ENCODE measurements at places on chromosomes 11 and 22.

GRCh38 chr11:17291710-17292109, 15.2 kb downstream of the NUCB2 start:
- DNase-seq: no peak

DNA sequence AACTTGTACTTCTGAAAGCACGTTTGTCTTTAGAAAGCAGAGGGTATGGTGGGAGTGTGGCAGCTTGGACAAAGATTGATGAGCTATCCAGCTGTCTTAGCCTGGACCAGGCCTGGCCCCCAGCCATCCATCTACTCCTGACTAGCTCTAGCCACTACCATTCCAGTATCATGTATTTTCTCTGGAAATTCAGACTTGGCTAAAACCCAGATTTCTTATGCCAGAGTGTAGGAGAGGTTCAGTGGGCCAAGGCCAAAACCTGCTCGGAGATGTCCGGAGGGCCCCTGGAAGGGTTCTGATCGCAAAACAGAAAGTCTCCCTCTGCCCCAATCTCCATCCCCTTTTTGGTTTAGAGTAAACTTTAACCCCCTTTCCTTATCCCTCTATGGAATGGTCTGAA, 24.8 kb upstream of the MTCH2 start:
- DNase-seq: no peak

- peak; percentile 37 for DNase-seq
These were observed 302.1 kb downstream of the CADM1 start for GRCh38 chr11:115202074-115202473.

DNA sequence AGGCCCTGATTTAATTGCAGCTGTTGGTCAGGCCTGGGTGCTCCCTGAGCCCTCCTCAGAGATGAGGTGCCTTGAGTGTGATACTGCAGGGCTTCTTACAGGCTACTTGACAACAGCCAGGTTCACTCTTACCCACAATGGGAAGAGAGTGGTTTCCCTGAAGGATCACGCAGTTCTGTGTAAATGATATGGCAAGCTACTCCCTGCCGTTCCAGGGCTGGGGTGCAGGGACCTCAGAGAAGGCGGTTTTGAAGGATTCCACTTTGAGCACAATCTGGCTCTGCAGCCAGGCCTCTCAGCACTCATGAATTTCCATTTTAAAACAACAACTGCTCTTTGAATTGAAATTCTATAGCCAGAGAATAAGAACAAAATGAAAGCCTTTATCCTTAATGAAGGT, 92.9 kb downstream of the SLC17A6 start:
- peak; percentile 51 for DNase-seq

- no peak for DNase-seq
These were observed 25.0 kb upstream of the CRTAM start for GRCh38 chr11:122813176-122813893.

DNA sequence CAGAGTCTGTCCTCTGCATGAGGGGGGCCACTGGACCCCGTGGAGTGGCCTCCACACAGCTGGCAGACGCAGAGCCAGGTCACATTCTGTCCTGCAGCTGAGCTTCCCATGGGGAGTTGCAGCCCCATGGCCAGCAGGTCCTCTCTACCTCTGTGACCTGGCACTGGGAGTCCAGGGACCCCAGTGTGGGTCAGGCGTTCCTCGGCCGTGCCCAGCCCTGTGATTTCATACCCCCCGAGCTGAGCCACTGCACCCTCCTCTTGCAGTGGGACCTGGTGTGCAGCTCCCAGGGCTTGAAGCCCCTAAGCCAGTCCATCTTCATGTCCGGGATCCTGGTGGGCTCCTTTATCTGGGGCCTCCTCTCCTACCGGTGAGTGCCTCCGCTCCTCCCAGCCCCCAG, 32.2 kb upstream of the SLC22A12 start:
- DNase-seq: no peak

DNA sequence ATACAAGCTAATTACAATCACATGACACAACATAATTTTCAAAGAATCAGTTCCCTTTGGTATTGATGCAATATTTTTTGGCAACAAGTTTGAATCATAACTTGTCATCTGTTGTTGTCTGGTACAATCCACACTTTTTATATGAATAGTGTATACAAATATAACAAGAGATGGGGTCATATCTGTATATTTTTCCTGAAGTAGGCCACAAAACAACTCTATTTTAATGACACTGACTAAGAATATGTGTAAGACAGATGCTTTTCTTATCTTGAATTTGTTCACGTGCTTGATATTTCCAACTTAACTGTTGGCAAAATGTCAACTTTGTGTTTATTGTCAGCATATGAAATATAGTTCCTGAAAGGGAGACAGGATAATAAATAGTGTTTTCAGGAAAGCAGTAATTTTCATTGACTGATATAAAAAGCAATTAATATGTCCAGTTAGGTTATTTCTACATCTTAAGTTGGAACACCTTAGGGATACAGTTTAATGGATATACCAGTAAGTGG, 27.9 kb downstream of the NOX4 start:
- no peak for DNase-seq

DNA sequence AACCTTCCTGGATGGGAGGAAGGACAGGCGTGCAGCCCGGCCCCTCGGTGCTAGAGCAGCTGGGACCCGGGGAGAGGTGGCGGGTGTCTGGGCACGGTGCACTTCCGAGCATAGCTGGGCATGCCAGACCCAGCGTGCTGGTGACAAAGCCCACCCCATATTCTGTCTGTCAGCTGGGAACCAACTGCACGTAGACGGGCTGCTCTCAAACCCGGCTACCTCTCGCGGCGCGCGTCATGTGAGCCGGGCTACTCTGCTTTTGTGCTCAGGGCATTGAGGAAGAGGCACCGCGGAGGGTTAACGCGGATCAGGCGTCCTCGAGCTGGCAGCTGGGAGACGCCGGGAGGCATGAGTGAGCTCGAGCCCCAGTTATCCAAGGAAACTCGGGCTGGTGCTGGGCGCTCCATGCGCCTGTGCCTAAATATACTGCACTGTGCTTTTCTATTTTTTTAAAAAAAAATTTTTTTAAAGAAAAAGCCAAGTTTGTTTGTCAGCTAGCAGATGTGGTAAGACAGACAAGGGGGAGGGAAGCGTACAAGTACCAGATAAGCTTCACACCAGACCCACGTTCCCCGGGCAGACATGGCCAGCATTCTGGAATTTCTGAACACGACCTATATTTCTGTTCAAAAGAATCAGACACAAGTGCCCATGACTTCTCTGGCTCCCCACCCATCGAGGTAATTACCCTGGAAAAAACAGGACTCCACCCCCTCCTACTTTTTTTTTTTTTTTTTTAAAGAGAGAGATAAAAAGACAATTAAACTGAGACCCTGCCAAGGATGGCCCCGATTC, 425.6 kb downstream of the SHANK2 start:
- no peak for DNase-seq

DNA sequence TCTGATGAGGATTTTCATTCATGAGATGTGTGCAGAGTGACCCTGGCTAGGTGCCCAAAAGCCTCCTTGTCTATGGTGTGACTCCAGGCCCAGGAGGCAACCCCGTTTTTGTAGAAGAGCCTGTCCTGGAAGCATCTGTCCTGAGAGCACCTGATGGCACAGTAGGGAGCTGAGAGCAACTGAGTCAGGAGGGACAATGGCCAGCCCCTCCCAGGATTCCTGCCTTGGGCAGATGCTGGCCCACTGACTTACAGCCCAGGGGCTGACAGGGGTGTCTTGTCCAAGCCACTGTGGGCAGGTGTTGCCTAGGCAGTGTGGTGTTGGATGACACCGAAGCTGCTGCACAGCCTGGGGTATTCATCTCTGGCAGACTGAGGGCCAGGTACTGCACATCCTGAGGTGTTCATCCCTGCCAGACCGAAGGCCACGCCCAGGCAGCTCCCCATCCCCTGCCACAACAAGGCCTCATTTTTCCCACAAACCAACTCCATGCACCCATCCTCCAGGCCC, 3.2 kb upstream of the RFPL2 start:
- no peak for DNase-seq

DNA sequence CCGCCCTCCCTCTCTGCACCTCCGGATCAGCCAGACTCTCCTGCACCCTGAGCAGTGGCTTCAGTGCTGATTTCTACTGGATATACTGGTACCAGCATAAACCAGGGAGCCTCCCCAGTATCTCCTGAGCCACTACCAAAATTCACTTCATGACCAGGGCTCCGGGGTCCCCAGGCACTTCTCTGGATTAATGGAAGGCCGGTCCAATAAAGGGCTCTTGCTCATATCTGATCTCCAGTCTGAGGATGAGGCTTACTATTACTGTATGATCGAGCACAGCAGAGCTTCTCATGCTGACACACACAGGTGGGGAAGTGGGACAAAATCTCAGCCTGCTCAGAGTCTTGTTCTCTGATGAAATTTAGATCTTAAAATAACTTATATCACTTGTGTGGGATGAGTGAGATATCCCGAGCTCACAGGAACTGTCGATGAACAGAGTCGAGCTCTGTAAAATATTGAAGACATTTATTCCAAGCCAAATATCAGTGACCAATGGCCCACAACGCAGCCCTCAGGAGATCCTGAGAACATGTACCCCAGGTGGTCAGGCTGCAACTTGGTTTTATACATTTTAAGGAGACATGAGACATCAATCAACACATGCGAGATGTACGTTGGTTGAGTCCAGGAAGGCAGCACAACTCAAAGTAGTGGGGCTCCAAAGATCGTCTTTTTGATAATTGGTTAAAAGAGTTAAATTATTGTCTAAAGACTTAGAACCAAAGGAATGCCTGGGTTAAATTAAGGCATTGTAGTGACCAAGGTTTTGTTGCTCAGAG, 93.0 kb upstream of the TOP3B start:
- DNase-seq: no peak

DNA sequence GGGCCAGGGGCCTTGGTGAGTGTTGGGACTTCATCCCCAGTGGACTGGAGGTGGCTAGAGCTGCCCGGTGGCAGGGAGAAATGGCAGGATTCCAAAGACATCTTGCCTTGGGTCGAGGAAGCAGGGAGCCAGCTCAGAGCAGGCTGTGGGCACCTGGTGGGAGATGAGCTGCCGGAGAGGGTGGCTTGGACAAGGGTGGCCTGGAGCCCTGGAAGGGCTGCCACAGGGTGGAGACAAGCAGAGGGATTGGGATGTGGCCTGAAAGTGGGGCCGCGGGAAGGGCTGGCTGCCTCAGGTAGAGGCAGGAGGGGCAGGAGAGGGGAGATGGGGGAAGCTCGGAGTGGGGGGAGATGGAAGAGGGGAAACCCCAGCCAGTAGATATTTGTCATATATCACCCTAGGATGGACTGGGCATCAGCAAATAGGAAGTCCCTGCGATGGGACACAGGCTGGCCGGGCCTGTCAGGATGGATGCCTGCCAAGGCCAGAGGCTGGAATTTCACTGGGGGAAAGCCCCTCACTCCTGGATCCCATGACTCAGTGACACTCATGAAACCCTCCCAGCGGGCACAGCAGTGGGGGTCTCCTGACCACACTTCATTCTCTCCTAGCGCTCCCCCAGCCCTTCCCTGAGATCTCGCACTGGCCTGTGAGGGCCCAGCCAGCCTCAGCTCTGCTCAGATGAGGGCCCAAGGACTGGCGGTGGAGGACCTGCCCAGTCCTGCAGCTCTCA, 72.0 kb upstream of the SHISAL1 start:
- no peak for DNase-seq

GRCh38 chr11:35650006-35650405, 12.6 kb upstream of the TRIM44 start:
- no peak for DNase-seq

DNA sequence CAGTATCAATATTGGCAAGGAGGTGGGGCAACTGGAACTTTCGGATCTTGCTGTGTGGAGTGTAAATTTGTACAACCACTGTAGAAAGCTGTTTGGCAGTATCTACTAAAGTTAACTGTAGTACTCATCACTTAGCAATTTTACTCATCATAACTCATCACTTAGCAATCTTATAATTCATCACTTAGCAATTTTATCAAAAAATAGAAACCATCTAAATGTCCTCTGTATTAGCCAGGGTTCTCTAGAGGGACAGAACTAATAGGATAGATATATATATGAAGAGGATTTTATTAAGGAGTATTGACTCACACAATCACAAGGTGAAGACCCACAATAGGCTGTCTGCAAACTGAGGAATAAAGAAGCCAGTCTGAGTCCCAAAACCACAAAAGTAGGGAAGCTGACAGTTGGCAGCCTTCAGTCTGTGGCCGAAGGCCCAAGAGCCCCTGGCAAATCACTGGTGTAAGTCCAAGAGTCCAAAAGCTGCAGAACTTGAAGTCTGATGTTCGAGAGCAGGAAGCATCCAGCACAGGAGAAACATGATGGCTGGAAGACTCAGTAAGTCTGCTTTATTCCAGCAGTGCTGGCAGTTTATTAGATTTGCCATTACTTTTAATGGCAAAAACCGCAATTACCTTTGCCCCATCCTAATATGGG, 92.9 kb upstream of the USP47 start:
- DNase-seq: no peak

DNA sequence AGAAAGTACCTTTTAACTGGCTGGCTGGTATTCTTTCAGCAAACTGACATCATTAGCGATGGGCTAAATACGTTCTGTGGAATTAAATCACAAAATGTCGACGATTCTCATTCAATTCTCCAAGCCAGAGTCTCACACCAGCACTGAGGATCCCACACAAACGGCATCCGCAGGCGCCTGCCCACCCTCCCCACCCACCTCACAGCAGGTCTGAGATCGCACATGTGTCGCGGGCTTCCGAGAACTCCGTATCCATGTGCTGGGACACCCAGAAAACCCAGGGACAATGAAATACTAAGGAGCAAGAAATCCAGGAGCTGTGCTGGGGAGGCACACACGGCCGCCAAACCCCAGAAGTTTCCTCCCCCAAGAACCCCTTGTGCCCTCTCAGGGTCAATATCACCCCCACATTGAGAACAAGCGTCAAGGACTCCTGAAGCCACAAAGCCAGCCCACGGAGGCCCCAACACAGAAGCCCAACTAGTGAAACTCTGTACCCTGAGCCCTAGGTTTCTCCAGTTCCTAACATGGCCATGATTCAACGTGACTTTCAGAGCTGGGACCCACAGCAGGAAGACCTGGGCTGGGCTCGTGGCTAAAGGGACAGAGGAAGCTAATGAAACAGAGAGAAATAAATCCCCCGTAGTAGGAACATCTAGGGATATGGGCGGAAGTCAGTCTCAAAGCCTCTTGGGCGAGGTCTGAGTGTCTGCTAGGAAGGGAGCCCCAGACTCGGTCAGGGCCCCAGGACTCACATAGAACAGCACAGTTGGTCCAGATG, 8.0 kb downstream of the TOLLIP start:
- DNase-seq: no peak

DNA sequence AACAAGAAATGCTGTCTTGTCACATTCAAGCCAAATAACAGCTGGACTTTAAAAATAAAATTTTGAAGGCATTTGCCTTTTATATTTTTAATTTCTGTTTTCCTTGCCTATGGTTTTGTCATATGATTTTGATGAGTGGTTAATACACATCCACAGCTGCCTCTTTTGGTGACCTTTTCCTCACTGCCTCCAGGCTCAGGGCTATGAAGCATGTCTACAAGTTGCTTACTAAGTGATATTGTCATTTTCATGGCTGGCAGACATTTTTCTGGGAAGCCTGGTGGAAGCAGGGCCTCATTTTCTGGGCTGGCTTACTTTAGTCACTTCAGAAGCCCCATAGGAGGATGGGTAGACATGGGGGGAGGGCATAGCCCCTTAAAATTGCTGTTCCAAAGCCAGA, 344.9 kb downstream of the SOX6 start:
- DNase-seq: no peak

- peak; percentile 4 for DNase-seq
These were observed 566.2 kb downstream of the TMEM135 start for GRCh38 chr11:87603887-87604286.

GRCh38 chr11:14884667-14885273, 7.3 kb downstream of the CYP2R1 start:
- no peak for DNase-seq
